ENCODE measurements at places on chromosomes 13 and 19.
A peak's percentile ranks its signal among the peaks of the same experiment; 100 is the strongest.

GRCh38 chr13:79429309-79429708, 23.3 kb upstream of the RBM26 start:
- no peak for DNase-seq

DNA sequence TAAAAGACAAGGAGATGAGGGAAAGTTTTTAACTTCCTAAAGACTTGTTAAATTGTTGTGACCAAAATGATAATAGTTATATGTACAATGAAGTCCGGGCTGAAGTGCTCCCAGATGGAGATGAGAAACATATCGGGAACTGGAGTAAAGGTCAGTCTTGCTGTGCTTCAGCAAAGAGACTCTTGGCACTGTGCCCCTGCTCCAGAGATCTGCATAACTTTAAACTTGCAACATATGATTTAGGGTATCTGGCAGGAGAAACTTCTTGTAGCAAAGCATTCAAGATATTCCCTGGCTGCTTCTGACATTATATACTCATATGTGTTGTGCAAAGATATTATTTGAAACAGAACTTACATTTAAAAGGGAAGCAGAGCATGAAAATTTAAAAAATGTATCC, 786.6 kb upstream of the SLITRK6 start:
- no peak for DNase-seq

DNA sequence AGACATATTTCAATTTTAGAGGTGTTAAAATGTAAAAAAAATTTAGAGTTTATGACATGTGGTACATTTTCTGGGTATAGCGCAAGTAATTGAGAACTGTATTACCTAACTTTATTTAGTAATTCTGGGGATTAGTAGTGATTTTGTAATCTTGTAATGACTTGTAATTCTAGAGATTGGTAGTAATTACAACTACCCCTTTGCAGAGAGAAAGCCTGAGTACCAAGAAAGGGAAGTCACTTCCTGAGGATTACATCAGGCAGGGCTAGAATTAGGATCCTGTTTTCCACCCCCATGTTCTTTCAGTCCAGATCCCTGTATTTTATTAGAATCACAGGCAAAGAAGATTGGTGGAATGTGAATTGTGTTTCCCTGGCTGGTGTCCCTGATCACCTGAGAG, 274.9 kb downstream of the KCNRG start:
- no peak for DNase-seq

DNA sequence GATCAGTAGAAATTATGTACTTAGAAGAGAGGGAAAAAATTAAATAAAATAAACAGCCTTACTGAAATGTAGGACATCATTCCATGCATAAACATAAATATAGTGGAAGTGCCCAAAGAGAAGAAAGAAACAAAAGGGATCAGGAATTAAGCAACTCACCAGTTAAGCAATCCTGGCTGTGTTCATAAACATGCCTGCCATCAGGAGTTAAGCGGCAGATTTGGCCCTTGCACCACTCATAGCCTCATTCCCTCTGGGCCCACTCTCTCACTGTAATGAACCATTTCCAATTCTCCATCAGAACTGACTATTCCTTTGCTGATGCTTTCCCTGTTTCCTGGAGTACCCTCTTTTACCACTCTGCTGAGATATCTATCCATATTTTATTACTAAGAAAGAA, 281.4 kb downstream of the LHFPL6 start:
- DNase-seq: no peak

DNA sequence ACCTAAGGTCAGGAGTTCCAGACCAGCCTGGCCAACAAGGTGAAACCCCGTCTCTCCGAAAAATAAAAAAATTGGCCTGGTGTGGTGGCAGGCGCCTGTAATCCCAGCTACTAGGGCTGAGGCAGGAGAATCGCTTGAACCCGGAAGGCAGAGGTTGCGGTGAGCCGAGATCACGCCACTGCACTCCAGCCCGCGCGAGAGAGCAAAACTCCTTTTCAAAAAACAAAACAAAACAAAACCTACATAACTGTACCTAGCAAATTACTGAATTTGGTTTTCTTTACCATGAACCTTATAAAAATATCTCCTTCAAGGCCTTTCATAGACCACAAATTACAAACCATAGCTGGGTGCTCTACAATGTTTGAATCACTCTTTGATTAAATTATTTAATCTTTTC, 760 bp downstream of the ZNF91 start:
- DNase-seq: peak; percentile 44

- DNase-seq: no peak
Observed at GRCh38 chr13:101053301-101054093, 362.8 kb downstream of the NALCN start.

DNA sequence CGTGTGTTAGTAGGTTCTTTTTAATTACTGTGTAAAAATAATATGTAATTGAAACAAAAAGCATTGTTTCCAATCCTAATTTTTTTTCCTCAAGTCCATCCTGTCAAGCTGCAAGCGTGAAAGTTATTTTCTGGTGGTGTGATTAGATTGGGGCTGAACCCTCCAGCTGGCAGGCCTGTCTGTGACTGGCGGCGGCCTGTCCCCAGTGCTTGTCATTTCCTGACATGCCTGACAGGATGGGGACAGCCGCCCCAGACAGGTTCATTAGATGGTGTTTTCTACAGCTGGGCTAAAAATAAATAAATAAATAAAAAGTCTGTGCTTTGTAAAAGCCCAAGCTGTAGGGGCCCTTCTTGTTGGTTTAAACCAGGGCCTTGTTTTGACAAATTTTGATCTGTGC, 53.7 kb upstream of the MAB21L1 start:
- no peak for DNase-seq

DNA sequence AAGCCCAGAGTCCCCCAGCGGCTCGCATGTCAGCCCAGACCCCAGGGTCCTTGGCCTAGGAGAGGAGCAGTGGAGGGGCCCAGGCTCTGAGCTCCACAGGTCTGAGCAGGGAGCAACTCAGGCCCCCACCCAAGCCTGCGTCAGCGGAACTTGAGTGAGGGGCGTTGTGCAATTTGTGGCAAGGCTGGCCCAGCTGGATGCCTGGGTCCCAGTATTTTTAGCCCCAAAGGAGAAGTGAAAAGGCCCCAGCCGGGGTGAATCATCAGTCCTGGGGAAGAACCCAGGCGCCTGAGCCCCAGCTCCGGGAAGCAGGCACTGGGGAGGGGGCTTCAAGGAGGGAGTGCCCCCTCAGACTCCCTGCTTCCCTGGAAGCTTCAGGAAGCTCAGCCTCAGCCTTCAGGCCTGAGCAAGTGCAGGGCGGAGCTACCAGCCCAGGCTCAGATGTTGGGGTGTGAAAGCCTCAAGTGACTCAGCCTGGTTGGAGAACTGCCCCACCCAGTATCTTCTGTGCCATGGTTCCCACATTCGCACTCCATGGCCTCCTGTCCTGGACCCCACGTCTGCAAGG, 7.2 kb downstream of the MED29 start:
- DNase-seq: peak; percentile 79

- peak; percentile 80 for DNase-seq
Observed at GRCh38 chr19:55467236-55468053, 2.9 kb upstream of the C19orf85 start.

DNA sequence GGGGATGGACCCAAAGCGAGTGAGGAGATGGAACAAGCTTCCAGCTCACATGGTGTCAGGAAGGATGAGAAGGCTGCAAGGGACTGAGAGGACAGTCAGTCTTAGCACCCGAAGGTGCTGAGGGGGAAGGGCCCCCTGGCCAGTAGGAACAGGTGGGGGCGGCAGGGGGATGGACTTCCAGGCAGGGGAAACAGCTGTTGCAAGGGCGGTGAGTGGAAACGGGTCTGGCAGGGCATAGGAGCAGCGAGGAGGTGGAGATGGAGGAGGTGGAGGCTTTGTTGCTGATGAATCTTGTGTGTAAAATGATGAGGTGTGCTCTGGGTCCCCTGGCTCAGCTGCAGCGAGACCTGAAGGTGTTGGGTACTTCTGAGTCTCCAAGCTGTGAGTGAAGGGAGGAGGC, 1.2 kb downstream of the MAP1S start:
- peak; percentile 25 for DNase-seq

DNA sequence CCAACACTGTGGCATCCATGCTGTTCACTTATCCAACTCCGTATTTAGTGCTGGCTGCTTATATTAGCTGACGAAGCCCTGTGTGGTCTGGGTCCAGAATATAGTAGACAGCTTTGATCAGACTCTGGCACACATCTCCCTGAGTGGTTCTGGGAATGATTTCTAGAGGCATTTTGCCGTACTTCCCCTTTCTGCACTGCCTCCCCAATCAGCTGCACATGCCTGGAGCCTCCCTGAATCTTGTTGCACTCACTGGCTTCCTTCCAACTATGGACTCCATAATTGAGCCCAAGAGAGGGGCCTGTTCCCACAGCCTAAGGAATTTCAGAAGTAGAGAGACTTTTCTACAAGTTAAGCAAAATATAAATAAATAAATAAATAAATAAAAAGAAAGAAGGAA, 30.4 kb upstream of the PCDH8 start:
- no peak for DNase-seq

DNA sequence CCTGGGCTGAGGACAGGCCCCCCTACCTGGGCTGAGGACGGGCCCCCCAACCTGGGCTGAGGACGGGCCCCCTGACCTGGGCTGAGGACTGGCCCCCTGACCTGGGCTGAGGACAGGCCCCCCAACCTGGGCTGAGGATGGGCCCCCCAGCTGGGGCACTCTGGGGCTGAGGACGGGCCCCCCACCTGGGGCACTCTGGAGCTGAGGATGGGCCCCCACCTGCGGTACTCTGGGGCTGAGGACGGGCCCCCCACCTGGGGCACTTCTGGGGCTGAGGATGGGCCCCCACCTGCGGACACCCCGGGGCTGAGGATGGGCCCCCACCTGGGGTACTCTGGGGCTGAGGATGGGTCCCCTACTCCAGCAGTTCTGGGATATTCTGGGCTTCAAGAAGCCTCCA, 65.5 kb downstream of the RASA3 start:
- no peak for DNase-seq
